ENCODE measurements at places on chromosomes 4 and X.

DNA sequence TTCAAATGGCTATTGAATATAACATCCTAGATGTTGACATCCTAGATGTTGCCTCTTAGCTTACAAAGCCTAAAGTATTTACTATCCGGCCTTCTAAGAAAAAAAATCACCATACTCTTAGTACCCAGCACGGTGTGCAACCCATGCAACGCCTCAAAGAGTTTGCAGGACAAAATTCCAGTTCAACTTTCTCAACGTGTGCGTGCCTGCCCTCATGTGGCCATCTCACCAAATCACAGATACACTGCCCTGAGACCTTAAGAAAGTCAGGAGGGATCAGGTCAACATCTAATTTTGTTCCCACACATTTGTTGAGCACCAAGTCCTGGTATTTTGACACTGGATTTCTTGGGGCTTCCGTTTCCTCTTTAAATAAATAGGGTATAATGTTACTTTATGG lies 68.3 kb downstream of the CRMP1 start:
- DNase-seq: no peak

- no peak for DNase-seq
Observed at GRCh38 chr4:183344523-183345255, 22.5 kb upstream of the CLDN24 start.

GRCh38 chr4:143564472-143564871 lies 51.0 kb downstream of the SMARCA5 start:
- DNase-seq: no peak

DNA sequence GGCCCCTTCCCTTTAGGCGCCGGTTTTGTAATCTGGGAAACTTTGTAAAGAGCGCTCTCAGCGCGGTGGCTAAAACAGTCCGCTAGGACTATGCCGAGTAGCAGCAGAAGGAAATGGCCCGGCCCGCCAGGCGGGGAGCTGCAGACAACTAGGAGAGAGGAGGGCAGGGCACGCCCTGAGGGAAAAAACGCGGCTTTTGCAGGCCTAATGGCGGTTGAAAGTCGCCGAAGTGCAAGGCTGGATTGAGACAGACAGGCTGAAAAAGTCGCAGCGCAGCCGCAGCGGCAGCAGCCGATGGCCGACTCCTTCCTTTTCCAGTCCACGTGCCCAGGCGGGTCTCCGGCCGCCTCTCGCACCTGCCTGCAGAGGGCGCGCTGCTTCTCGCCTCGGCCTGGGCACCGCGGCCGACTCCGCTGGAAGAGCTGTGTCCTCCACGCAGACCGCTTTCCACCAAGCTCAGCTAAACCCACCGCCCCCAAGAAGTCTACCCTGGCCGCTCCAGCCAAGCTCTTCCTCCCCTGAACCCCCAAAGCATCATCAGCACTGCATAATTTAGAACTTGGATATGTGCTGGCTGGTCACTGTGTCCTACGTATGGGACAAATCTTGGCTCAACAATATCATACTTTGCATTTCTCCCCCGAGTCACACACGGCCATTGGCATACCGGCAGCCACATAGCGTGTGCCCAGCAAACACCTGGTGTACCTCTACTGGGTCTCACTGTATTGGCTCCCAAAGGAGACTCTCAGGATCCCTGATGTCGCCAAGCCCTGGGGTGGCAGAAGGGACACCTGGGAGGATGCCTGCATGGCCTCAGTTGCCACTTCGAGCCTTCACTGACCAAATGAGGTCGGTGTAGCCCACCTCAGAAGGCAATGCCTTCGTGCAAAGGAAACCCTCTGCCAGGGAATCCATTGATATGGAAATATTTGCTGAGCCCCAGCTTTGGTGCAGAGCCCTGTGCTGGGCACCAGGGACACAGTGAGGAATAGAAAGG lies 14.5 kb downstream of the SLC25A5 start:
- peak; percentile 3 for DNase-seq

GRCh38 chr4:186684889-186685309 lies 38.8 kb downstream of the FAT1 start:
- no peak for DNase-seq

- no peak for DNase-seq
Observed at GRCh38 chr4:112112590-112113170, 32.6 kb upstream of the FAM241A start.

DNA sequence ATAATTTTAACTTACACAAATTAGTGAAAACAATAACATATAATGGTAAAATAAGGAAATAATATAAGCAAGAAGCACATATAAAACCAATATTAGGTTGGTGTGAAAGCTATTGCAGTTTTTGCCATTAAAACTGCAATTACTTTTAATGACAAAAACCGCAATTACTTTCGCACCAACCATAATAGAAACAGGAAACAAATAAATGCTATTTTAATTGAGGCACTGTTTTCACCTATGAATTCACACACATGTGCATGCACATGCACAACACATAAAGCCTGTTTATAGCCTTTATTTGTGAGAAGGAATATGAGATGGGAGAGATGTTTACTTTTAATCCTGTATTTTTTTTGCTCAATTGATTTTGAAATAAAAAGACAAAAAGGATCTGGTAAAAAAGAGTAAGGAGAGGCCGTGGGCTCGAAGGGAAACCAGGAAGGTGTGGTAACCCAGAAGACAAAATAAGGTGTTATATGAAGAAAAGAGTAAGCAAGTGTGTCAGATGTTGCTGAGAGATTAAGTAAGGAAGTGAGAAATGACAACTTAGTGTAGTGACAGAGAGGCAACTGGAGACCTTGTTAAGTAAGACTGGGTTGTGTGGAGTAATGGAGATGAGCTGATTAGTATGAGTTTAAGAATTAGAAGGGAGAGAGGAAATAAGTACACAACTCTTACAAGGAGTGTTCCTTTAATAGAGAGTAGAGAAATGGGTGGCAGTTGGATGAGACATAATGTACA lies 69.0 kb downstream of the KLHL13 start:
- DNase-seq: no peak

DNA sequence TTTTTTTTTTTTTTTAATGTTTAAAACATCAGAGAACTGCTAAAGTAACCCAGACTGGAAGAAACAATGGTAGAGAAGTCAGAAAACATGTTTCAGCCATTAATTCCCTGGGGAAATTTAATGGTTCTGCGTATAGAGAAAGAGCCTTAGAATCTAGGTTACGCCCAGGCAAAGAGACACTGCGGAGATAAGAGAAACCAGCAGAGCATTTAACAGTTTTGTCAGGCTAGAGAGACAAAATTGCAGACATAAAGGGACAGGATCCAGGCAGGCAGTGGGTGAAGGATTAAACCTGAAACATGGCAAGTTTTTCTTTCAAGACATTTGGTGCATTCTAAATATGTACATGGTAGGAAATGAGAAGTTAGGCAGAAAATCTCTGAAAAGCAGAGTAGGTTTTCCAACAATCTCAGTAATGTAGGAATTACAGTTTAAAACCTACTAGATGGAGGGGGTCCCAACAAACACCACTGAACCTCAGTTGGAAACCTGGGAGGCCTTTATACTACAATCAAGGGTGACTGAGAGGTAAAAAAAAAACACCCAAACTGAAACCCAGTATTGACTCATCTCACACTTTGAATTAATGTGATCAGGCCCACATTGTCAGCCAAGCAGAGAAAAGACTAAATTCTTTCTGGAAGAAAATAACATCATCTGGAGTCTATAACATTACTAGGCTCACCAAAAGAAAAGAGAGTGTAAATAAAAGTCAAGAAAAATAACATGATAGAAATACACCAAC lies 254.2 kb upstream of the NWD2 start:
- DNase-seq: no peak

DNA sequence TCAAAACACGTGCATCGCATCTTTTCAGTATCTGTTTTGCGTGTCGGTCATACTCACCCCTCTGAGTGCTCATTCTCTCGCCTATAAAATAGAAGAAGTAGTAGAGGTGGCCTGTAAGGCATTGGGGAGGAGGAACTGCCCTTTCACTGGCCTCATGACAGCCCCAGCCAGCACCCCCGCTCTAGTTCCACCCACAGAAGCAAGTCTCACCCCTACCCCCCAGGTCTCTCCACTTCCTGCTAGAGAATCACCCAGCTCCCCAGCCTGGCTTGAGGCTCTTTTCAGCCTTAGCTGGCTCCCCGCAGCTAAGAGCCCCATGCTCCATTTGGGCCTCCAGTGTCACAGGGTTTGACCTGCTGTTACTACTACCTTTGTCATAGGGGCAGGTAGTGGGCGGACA lies 11.8 kb downstream of the HDAC6 start:
- DNase-seq: no peak

DNA sequence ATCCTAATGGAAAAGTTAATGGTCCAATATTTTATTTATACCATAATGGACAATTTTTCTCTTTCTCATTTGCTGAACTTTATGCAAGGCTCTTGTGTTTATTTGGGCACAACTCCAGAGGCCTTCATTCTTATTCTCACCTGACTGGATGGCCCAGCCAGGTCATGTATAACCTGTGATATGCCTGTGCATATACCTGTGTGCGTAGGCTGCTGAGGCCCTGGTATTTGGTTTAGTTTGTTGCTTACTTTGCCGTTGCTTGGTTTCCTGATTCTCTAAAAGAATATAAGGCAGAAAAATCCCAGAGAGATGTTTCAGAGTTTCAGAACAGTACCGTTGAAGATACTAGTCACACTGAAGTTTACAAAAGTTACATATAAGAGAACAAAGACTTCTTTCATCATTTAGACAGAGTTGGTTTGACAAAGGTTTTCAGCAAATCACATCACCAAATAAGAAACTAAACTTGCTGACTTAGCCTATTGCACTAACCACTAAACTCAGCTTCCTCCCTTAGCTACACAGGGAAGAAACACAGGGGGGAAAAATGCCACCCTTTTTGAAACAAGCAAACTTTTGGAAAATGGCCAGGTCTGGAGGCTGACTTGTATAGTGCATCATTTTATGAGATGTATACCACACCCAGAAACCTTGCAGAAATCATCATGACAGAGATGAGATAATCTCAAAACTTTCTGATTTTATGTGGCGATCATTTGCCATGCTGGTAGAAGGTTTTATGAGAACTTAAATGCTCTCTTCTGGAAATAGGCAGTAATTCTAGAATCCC lies 248.5 kb downstream of the GRIA3 start:
- no peak for DNase-seq

DNA sequence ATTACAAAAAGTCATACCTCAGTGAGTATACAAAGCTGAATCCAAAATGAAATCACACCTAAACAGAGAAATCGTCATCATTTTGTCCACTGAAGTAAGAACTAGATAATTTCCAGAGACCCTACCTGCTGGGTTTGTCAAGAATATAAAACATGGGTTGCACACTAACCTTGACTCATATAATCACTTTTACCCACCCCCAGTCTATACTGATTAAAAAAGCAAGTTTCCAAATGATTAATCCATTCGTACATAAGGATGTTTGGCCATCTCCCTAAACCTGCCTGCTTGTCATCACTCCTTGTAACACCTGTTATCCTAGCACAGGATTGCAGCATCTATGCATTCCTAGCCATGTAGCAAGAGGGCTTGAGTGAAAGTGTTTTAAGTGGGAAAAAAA lies 4.7 kb downstream of the RAP2C start:
- no peak for DNase-seq

DNA sequence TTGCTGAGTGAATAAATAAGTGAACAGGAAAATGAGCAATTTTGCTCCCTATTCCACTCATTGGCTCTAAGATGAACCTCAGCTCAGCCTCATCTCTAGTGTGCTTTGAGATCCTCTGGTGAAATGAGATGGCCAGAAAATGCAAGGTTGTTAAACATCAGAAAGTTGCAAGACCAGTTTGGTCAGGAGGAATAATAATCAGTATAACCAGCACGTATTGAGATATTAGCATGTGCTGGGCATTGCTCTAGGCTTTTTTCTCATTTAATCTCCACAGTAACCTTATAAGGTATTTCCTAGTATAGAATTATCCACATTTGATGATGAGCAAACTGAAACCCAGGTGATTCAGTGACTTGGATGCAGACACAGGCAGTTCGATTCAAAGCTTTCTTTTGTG lies 110.5 kb upstream of the PAK3 start:
- DNase-seq: no peak

- DNase-seq: no peak
Observed at GRCh38 chr4:25021216-25021615, 9.5 kb downstream of the LGI2 start.

DNA sequence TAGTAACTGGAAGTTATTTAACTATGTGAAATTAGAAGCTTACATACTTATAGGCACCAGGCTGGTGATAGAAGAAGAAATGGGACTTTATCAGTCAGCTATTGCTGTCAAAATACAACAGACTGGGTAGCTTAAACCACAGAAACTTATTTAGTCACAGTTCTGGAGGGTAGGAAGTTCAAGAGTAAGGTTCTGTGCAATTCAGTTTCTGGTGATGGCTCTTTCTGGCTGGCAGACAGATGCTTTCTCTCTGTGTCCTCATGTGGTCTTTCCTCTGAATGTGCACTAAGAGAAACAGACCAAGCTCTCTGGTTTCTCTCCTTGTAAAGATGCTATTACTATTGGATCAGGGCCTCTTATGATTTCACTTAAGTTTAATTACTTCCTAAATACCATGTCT lies 92.1 kb upstream of the ANKRD50 start:
- no peak for DNase-seq

DNA sequence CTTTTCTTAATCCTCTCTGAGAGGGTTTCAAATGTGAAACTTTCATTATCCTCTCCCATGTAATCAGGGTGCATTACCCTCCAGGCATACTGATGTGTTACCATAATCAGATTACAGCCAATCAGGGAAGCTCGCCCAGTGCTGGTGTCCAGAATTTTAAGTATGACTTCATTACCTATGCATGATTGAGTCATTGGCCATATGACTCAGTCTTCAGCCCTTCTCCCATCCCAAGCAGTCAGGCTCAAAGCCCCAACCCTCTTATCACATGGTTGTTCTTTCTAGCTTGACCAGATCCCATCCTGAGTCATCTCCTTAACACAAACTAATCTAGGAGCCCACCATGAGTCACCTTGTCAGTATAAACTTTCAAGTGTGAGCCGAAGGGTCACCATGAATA lies 1668.1 kb upstream of the AGA start:
- DNase-seq: no peak

DNA sequence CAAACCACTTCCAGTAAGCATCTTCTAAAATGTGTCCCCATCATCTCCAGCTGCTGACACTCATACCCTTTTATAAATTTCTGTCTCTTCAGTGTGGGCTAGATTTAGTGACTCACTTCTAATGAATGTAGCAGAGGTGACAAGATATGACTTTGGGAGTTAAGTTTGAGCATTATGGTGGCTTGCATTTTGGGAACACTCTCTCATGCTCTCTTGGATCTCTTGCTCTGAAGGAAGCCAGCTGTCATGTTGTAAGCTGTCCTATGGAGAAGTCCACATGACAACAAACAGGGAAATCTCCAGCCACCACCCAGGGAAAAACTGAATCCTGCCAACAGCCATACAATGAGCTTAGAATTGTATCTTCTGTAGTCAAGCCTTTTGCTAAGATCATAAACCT lies 691.3 kb upstream of the PCDH7 start:
- no peak for DNase-seq

GRCh38 chrX:22192419-22193060 lies 80.2 kb upstream of the CBLL2 start:
- no peak for DNase-seq

GRCh38 chr4:54539500-54540029 lies 118.2 kb upstream of the KIT start:
- DNase-seq: no peak

DNA sequence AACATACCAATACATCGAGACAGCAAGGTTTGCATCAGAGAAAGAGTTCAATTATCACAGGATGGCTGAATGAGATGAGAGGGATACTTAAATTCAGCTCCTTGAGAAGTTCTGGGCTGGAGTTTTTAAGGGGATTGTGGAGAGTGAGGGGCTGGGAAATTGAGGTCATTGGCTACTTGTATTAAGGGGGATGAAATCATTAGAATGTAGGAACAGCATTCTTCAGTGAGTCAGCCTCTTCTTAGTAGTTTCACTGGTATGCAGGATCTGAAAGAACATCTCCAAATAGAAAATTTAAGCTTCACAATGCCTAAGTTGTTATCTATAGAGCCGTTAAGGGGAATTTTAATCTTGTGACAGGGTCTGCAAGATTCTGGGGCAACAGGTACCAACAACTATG lies 211.6 kb upstream of the TAPT1 start:
- DNase-seq: no peak

Data from cortex of kidney (tissue), 1 donor.